ENCODE measurements at places on chromosomes 6 and 20.

GRCh38 chr6:137084090-137084489, 39.3 kb upstream of the IL20RA start:
- no peak for DNase-seq

GRCh38 chr6:128847431-128848210, 35.3 kb upstream of the LAMA2 start:
- no peak for DNase-seq

DNA sequence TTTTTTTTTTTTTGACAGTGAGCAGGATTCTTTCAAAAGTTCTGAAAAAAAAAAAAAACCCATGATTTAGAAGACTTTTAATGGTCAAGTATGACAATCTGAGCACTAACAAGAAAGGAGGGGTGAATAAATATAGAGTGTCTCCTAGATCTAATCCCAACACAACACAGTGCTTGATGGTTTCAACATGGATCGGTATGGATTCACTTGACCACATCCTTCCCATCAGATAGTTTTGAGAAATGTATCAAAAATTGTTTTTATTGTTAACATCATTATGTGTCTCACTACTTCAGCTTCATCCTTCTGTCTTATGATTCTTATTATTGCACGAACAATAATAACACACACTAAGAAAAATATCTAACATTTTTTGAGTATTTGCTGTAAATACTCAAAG, 21.0 kb downstream of the KIF13A start:
- no peak for DNase-seq

DNA sequence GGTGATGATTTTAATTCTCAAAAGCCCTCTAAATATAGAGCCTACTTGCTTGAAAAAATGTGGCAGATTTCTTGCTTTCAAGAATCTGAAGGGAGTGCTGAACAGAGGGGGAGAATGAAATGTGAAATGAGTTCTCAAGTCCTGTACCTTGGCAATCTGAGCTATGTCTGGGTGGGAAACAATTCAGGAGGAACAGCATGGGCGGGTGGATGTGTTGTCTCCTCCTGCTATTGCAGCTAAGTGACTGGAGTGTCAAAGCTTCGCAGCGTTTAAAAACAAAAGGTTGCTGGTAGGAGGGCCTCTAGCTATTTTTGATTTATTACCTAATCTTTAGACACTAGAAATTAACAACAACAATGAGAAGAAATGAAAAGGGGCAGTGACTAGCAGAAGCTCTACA, 102.5 kb upstream of the ARG1 start:
- no peak for DNase-seq

DNA sequence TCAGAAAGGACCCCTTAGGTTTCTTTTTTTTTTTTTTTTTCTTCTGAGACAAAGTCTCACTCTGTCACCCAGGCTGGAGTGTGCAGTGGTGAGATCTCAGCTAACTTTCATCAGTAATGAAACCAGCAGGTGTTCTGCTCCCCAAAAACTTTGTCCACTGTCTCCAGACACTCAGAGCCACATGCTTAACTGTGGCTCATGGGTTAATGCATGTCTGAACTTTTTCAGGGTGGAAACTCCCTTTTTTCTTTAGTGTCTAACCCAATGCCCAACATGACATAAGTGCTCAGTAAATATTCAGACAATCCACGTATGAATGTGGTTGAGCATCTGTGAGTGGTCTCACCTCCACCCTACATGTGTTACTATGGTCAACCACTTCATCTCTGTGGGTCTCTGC, 45.4 kb downstream of the MYB start:
- DNase-seq, result no peak

GRCh38 chr20:10636326-10636818, 37.4 kb downstream of the JAG1 start:
- no peak for DNase-seq

- DNase-seq, result no peak
Observed at GRCh38 chr6:136641166-136641565, 90.9 kb upstream of the MAP7 start.

- no peak for DNase-seq
Observed at GRCh38 chr20:46914789-46915379, 20.2 kb downstream of the EYA2 start.

DNA sequence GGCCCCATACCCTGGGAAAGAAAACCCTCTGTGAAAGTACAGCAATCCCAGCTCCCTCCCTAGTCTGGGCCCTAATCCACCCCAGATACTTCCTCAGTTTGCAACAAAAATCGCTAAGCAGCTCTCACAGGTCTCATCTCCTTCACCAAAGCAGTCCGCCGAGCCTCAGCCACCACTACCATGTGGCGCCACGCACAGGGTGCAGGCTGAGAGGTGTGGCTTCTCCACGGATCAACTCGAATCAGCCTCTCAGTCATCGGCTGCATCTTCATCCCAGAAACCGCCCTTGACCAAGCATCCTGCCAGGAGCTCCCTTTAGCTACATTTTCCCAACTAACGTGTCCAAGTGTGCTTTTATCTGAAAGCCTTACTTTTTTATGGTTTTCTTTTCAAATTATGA, 50.7 kb downstream of the ANKRD60 start:
- no peak for DNase-seq

DNA sequence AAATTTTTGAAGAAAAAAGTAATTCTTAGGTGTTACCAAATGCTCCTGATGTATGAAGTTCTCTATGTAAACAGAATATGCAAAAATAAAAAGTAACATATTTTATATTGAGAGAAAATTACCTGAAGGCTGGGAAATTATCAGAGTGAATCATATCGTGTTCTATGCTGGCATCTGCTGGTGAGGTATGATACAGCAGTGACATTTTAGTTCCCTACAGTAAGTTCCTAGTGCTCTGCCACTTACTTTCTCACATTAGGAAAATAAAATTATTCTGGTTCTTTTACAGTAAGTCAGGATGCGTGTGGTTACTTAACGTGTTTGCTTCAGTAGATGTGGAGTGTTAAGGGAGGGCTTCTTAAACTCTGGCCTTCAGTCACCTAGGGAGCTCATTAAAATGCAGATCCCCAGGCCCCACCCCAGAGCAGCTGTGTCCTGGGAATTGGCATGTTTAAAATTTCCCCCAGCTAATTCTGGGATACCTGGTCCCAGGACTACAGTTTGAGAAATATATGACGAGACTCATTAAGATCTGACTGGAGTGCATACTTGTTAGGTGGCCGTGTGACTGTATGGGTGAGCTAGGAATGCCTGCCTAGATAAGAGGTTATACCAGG, 3.2 kb downstream of the ACTR5 start:
- peak; percentile 57 for DNase-seq

DNA sequence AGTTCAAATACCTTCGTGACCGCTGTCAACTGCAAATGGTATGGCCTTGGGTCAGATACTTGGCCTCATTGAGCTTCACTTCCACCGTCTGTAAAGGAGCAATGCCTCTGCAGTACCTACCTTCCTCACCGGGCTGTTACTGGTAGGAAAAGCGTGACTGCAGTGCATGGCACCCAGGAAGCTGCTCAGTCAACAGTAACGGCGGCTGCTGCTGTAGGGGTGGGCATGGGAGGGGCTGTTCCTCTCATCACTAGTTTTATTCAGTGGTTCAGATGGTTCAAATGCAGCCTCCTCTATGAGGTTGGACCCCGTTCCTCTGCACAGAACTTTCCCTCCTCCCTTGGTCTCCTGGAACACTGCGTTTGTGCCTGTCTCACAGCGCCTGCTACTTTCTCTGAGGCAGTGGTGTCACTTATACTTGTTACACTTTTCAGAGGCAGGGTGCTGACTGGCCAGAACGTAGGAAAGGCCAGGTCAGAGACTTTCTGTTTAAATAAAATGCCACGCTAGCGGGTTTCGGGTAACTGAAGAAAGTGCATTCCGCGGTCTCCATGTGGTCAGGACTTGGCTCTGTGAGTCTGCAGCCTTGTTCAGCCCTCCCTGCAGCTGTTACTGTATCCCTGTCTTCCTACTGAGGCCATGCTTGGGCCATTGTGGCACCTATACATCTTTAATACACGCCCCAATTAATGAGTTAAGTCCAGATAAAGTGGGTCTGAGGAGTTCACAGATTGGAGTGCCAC, 279.6 kb downstream of the NRN1 start:
- no peak for DNase-seq

DNA sequence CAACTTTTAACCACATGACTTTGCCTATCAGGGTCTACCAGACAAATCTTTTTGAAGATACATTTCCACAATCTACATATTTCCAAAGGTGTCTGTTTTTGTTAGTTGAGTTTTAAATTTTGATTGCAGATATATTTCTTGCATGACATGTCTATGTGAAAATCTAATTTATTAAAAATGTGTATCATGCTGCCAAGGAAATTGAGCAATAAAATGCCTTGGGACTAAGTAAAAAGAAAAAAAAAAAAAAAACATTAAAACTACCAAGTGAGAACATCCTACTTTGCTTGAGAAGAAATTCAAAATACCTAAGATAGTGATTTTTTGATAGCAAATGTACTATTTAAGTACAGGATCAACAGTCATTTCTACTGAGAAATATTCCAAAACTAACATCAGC, 17.7 kb downstream of the SLC17A5 start:
- DNase-seq, result no peak

GRCh38 chr20:42041000-42041565, 422.9 kb upstream of the CHD6 start:
- DNase-seq, result no peak

DNA sequence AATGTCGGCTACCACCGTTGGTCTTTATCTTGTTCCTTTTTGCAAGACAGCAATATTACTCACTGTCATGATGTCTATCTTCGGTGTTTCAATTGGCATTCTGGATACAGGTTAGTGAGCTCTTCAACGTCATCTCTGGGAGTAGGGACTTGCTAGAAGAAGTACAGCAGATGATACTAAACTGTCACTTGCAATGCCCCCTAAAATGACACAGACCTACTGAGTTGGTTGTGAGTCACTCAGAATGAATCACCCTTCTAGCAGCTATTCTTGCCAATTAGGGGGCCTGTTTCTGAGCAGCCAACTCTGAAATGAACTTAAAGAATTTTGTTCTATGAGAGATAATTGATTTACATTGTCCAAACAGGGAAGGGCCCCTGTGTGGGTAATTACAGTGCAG, 176.5 kb downstream of the SLC16A10 start:
- DNase-seq, result peak; percentile 40

- DNase-seq, result no peak
Observed at GRCh38 chr20:12535316-12535715, 473.5 kb upstream of the SPTLC3 start.

GRCh38 chr6:88006557-88006956, 41.1 kb upstream of the SPACA1 start:
- DNase-seq, result no peak

GRCh38 chr6:42511803-42512422, 51.9 kb upstream of the UBR2 start:
- DNase-seq, result no peak

DNA sequence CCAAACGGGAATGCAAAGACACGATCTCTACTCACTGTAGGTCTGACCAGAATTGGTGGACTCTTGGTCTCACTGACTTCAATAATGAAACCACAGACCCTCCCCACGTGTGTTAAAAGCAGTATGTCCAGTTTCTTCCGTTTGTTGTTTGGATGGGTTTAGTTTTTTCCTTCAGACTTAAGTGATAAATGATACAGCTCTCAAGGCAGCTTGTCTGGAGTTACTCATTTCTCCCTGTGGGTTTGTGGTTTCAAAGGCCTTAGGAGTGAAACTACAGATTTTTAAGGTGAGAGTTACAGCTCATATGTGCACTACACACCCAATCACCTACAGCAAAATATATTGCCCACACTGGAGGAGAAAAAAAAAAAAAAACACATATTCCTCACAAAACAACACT, 86.7 kb upstream of the STMND1 start:
- DNase-seq, result peak; percentile 50

- DNase-seq, result no peak
Observed at GRCh38 chr6:35967076-35967774, 46.3 kb upstream of the SRPK1 start.

GRCh38 chr6:32570363-32570905, 19.2 kb downstream of the HLA-DRB1 start:
- no peak for DNase-seq

DNA sequence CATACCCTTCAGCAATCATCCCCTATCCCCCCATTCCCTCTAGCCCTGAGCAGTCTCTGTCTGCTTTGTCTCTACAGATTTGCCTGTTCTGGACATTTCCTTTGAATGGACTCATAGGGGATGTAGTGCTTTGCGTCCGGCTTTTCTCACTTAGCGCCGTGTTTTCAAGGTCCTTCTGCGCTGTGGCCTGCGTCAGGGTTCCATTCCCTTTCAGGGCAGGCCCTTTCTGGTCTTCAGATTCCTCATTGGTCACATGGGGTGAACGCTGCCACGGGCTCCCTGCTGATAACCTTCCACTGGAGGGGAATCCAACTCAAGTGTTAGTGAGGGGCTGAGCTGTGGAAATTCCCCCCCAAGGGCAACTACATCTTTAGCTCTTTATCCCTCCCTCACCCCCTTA, 36.4 kb upstream of the APCDD1L start:
- DNase-seq, result no peak

- peak; percentile 88 for DNase-seq
Observed at GRCh38 chr20:38842558-38842981, 37.1 kb downstream of the PPP1R16B start.

GRCh38 chr6:84897988-84898594, 133.7 kb upstream of the TBX18 start:
- DNase-seq, result no peak

- DNase-seq, result no peak
Observed at GRCh38 chr6:129517288-129517687, 192.7 kb downstream of the ARHGAP18 start.

DNA sequence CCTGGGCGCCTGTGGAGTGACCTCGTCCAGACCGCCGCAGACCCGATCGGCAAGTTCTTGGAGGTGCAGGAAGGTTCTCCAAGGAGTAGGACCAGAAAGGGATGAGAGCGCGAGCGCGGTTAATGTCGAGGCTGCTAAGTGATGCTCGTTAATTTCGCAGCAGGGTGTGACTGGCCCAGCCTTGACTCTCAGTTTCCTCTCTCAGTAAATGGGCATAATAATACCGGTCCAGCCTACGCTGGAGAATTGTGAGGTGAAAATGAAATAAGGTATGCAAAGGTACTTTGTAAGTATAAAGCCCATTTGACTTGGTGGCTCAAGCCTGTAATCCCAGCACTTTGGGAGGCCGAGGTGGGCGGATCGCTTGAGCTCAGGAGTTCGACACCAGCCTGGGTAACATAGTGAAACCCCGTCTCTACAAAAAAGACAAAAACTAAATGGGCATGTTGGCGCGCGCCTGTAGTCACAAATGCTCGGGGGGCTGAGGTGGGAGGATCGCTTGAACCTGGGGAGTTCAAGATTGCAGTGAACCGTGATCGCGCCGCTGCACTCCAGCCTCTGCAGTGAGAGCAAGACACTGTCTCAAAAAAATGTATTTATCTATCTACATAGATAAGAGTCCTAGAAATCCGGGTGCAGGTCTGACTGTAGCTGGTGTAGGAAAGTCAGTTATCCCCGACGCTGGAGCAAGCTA, 634 bp upstream of the BTBD9 start:
- DNase-seq, result no peak
